ENCODE measurements at places on chromosomes 3 and 15.
A peak's percentile ranks its signal among the peaks of the same experiment; 100 is the strongest.

- no peak for DNase-seq
Measured at GRCh38 chr3:59065240-59065639, 15.4 kb upstream of the CFAP20DC start.

DNA sequence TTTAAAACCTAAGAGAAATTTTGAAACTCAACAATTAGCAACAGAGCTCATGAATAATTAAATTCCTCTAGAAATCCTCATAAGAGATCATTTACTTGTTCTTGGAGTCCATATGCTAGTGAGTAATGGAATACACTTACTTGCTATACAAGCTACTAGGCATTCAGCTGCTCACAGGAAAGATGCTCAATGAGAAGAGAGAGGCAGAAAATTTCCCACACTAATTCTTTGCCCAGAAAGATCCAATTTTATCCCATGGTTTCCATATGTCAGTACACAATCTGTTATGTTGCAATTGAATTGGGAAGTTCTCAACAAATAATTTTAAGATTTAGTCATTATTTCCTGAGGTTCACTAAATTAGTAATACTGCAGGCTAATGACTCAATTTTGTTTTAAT lies 310.4 kb downstream of the RYR3 start:
- no peak for DNase-seq

DNA sequence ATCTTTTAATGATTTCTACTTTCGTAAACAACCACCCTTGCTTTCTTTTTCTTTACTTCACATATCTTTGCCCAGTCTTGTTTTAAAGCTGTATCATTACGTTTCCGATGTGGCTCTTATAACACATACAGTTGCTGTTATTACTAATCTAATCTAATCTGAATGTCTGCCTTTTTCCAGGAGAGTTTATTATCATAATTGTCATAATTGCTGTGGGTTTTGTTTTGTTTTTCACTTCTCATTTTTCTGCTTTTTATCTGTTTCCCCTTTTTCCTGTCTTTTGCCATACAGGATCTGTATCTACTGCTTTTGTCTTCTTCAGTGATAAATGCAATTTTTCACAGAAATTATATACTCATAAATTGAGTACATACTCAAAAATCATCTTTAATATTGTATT lies 24.9 kb downstream of the HACL1 start:
- DNase-seq, result no peak

- DNase-seq, result no peak
Measured at GRCh38 chr3:42216302-42216701, 49.7 kb downstream of the CCK start.

DNA sequence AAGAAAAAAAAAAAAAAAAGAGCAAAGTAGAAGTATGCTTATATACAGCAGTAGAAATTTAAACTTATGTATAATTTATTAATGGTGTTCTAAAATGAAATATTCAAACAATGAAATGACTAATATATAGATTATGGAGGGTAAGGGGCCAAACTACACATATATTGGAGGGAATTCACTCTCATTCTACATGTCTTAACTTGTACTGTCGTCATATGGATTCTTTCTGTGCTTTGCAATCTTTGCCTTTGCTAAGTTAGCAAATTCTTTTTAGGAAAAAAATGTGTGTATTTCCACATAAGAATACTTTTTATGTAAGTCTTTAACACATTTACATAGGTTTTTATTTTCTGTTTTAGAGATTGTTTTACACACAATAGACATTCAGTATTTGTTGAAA lies 118.9 kb upstream of the MBNL1 start:
- DNase-seq, result no peak

- no peak for DNase-seq
Measured at GRCh38 chr15:94164971-94165370, 66.4 kb upstream of the MCTP2 start.

DNA sequence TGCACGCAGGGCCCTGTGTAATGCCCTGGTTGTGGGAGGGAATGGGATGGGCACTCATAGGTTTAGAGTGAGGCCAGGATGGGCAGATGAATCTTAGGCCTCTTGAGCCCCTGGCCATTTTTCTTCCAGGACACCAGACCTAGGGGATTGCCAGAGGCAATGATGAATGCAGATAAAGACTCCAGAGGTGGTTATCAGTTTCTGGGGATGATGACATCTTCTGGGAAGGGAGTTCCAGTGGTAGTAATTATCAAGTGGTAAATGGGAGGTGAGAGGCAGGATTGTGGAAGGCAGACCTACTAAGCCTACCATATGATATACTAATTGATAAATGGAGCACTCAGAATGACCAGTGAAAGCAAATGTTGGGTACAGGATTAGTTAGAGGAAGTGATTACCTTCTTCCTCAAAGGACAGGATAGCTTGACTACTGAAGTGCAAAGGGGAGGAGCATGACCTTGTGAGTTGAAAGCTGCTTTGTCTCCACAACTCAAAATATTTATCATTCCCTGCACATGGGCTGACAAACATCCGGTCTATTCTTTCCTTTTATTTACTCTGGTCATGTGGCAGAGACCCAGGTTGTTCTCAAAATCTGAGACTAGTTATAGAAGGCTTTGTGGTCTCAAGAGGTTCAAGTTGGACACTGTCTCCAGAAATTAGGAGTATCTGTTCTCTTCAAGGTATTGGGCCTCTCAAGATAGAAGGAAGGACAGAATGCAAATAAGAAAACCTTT lies 10.2 kb upstream of the MAPK6 start:
- no peak for DNase-seq

DNA sequence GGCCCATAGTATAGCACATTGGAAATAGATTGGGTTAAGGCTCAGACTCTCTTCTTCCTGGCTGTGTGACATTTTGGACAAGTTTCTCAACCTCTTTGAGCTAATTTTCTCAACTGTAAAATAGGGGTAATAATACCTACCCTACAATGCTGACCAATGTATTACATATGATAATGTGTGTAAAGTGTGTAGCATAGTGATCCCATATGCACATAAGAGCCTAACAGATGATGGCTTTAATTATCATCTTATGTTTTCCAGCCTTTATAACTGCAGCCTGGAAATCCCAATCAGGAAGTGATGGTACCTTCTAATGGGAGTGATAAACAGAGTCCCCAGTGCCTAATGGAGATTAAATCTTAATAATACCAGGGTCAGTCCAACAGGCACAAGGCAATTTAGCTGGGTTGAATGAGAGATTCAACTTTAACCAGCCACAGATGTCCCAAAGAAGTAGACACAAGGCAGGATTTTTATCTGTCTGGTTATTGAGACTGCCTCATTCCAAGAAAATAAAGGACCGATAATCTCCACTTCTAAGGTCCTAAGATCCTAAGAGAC lies 12.0 kb downstream of the ADAMTS9 start:
- no peak for DNase-seq

GRCh38 chr15:97401195-97401594 lies 559.3 kb upstream of the ARRDC4 start:
- DNase-seq, result no peak

GRCh38 chr3:12579456-12579855 lies 22.6 kb downstream of the MKRN2 start:
- no peak for DNase-seq

- no peak for DNase-seq
Measured at GRCh38 chr3:53250453-53250852, 5.4 kb downstream of the TKT start.

- no peak for DNase-seq
Measured at GRCh38 chr3:5651351-5651750, 463.8 kb downstream of the EDEM1 start.

- no peak for DNase-seq
Measured at GRCh38 chr3:10189557-10190354, 25.0 kb downstream of the IRAK2 start.

DNA sequence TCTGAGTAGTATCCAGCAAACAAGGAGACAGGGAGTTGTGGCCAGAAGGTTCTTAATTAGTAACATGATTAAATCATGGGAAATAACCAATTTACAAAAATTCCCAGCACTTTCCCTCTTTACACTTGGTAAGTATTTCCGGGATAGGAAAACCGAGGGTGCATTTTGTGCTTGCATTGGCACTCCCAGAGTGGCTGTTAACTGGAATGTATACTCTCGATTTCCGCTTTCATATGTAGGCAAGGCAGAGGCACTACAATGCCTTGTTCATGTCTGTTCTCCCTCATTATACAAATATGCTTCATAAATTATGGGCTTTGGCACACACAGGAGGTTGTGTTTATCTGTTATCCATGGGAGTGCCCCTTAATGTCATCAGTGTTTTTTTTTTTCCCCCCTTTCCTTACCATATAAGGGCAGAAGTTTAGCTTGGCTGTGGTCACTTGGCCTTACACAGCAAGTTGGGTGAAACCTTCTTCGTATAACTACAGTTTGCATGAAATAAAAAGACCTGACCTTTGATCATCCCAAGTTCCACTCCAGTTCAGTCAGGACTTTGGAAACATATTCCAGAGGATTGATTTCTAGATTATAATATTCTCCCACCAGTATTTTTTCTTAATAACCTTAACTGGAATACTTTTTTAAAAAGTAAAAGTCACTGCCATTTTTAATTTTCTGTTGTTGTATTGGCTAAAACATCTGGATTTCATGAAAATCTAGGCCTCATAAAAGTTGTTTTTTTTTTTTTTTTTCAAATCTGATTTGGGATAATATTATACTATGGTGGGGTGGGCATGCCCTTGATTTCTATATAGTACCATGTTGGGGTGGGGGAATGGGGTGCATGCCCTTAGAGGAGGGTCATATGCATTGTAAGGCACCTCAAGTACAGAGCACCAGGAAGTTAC lies 8.9 kb downstream of the TPM1 start:
- no peak for DNase-seq

GRCh38 chr15:42581272-42581730 lies 5.9 kb downstream of the STARD9 start:
- DNase-seq, result peak; percentile 13

- no peak for DNase-seq
Measured at GRCh38 chr15:69862540-69862939, 235.2 kb downstream of the TLE3 start.

- no peak for DNase-seq
Measured at GRCh38 chr3:194275721-194276120, 75.4 kb downstream of the CPN2 start.

- no peak for DNase-seq
Measured at GRCh38 chr3:45043728-45044299, 17.7 kb downstream of the CLEC3B start.

GRCh38 chr3:45128950-45129349 lies 17.2 kb downstream of the CDCP1 start:
- DNase-seq, result no peak
